ENCODE measurements at places on chromosomes 11 and 22.

- peak; percentile 51 for DNase-seq
- H3K27ac ChIP-seq: no peak overlapping the region
- no peaks in the 10 kb centered on the region for H3K36me3 ChIP-seq
- peaks cover 4% of the 10 kb centered on the region for H3K4me1 ChIP-seq
- H3K4me3 ChIP-seq: no peak overlapping the region
- peaks cover 42% of the 10 kb centered on the region for H3K27me3 ChIP-seq
Observed at GRCh38 chr11:69704508-69705253, 859 bp upstream of the FGF19 start.

GRCh38 chr11:130131961-130132850, 27.4 kb upstream of the ST14 start:
- peaks cover 52% of the 10 kb centered on the region for H3K36me3 ChIP-seq
- H3K4me3 ChIP-seq: no peak overlapping the region
- no peaks in the 10 kb centered on the region for H3K27me3 ChIP-seq
- H3K27ac ChIP-seq: no peak overlapping the region

DNA sequence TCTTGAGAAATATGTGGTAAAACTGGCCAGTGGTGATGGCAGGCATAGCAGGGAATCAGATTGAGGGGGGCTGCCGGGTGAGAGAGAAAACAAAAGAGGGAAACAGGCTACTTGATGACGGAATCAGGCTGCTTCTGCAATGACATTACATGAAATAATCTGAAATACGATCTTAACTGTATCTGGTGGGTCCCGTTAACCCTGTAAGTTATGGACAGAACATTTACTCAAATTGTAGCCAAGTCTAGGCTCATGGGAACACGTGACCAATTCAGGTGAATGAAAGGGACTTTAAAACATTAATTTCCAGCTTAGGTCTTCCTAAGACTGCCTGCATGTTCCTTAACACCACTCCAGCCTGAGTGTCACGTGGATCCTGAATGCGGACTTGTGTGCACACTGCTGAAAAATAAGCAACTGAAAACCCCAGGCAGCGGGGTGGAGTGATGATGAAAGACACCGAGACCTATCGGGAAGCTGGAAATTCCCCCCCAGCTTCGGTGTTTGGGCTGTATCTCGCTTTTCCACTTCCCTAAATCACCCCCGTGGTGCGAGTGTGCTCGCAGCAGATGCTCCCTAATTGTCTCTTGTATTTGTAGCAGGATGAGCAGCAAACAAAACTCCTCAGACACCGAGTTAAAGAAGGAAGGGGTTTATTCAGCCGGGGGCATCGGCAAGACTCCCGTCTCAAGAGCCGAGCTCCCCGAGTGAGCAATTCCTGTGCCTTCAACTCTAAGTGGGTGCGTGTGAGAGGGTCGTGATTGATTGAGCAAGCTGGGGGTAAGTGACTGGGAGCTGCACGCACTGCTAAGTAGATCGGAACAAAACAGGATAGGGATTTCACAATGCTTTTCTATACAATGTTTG, 145.0 kb upstream of the GRK3 start:
- no peak overlapping the region for H3K4me3 ChIP-seq
- peak; percentile 72 for DNase-seq
- no peak overlapping the region for H3K27ac ChIP-seq
- no peaks in the 10 kb centered on the region for H3K36me3 ChIP-seq
- peaks cover 16% of the 10 kb centered on the region for H3K4me1 ChIP-seq

GRCh38 chr11:77799338-77799737, 21.2 kb downstream of the RSF1 start:
- H3K27me3 ChIP-seq: no peaks in the 10 kb centered on the region
- DNase-seq: no peak
- no peaks in the 10 kb centered on the region for H3K36me3 ChIP-seq
- no peak overlapping the region for H3K4me3 ChIP-seq

- H3K36me3 ChIP-seq: no peaks in the 10 kb centered on the region
- no peaks in the 10 kb centered on the region for H3K4me1 ChIP-seq
- DNase-seq: no peak
- peaks cover 2% of the 10 kb centered on the region for H3K27me3 ChIP-seq
Observed at GRCh38 chr22:49295851-49296560, 531.7 kb downstream of the BRD1 start.

GRCh38 chr22:50244420-50245213, at the start of gene TUBGCP6:
Gene TUBGCP6 (minus strand): TSS chr22:50245023. CDS start chr22:50244459, 564 bp downstream.
- peak within 1 kb of the TSS; percentile 71 for H3K4me3 ChIP-seq
- DNase-seq: peak; percentile 96

DNA sequence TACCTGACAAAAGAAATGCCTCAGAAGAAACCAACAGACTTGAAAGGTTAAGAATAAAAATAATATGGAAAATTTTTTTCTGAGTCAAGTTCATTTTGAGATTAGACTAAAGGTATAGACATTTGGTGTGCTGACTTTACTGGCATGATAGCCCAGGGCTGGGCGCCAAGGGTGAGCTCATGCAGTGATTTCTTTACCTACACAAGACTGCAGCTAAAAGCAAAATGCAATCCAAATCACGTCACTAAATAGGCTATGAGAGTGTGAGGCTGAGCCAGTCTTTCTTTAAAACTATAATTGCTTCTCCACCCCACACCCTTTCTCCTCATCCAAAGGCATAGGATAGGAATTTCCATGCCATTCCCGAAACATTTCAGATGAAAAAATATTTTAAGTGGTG, 196.5 kb downstream of the FAM76B start:
- H3K4me3 ChIP-seq: no peak overlapping the region
- H3K27me3 ChIP-seq: no peaks in the 10 kb centered on the region
- no peaks in the 10 kb centered on the region for H3K36me3 ChIP-seq
- DNase-seq: peak; percentile 59
- no peak overlapping the region for H3K27ac ChIP-seq
- peaks cover 12% of the 10 kb centered on the region for H3K4me1 ChIP-seq

DNA sequence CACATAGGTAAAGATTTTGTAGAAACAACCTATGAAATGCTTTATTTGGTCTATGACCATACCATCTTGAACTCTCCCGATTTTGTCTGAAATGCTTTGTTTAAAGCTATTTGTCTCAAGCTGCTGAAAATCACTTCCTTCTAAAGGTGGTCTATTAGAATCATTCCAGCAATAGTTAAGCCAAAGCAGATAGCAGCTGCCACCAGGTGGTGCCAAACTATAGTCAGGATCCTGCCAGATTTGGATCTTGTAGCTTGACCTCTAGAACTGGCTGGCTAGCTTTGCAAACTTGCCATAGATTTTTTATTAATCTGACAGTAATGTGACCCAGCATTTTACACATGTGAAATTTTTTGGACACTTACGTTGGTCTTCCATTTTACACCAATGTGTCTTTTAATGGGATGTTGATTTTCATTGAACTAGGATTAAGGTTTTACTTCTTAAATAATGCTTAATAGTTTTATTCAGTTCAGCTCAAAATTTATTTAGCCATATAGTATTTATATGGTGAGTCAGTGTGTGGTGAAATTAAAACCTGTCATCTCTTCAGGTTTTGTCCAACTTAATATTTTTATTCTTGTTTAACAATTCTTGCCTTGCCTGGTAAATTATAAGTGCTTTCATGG, 19.7 kb downstream of the CTR9 start:
- no peaks in the 10 kb centered on the region for H3K4me1 ChIP-seq
- peak; percentile 65 for DNase-seq
- H3K4me3 ChIP-seq: no peak overlapping the region
- no peak overlapping the region for H3K27ac ChIP-seq
- peaks cover 31% of the 10 kb centered on the region for H3K36me3 ChIP-seq
- no peaks in the 10 kb centered on the region for H3K27me3 ChIP-seq

DNA sequence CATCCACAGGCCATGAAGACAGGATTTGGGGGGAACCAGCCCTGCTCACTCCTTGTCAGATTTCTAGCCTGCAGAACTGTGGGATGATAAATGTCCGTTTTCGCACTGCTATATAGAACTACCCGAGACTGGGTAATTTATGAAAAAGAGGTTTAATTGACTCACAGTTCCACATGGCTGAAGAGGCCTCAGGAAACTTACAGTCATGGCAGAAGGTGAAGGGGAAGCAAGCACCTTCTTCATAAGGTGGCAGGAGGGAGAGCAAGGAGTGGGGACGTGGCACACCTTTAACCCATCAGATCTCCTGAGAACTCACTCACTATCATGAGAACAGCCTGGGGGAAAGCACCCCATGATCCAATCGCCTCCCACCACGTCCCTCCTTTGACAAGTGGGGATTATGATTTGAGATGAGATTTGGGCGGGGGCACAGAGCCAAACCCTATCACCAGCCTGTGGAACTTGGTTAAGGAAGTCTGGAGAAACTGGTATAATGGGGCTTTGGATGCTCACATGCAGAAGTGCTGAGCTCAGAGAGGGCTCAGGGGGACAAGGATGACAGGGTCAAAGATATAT, 50.7 kb downstream of the MYEOV start:
- no peak overlapping the region for H3K4me3 ChIP-seq
- H3K36me3 ChIP-seq: no peaks in the 10 kb centered on the region
- H3K4me1 ChIP-seq: no peaks in the 10 kb centered on the region
- DNase-seq: peak; percentile 4
- no peaks in the 10 kb centered on the region for H3K27me3 ChIP-seq
- H3K27ac ChIP-seq: no peak overlapping the region

DNA sequence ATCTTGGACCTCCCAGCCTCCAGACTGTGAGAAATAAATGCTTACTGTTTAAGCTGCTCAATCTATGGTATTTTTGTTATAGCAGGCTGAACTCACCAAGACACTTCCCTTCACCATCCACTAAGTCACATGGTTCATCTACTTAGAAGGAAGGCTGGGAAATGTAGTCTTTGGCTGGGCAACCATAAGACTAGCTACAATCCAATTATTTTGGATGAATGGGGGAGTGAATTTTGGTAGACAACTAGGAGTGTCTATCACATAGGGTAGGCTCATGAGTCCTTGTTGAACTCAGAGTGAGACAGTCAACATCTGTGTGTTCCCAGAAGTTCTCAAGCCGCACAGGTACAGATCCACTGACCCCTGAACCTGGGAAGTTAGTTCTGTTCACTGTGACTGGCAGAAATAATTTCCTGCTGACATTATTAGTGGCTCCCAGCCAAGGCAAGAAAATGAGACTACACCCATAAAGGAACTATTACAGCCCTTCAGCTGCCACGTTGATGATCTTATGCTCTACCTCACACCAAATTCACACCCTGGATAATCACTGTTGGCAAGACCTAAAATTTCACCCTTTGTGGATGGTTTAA, 3.1 kb upstream of the SLC35C1 start:
- no peak for DNase-seq
- no peaks in the 10 kb centered on the region for H3K36me3 ChIP-seq
- no peak overlapping the region for H3K4me3 ChIP-seq
- no peak overlapping the region for H3K27ac ChIP-seq

DNA sequence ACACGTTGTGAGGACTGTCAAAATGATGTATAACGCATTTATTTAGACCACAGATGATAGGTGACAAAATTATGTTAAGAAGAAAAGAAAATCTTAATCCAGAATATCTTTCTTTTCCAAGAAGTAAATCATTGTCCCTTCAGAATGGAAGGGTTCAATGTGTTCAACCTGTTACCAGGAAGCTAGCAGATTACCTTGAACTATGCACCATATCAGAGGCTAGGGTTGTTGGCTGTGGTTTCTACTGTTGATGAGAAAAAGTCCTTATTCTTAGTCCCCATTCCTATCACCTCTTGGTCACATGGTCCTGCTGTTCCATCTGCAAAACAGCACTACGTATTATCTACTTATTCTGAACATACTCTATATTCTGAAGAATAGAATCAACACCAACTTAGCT, 339.5 kb upstream of the CADM1 start:
- no peaks in the 10 kb centered on the region for H3K4me1 ChIP-seq
- H3K4me3 ChIP-seq: no peak overlapping the region
- DNase-seq: no peak
- no peak overlapping the region for H3K27ac ChIP-seq
- H3K36me3 ChIP-seq: no peaks in the 10 kb centered on the region

- H3K27me3 ChIP-seq: no peaks in the 10 kb centered on the region
- peaks cover 14% of the 10 kb centered on the region for H3K4me1 ChIP-seq
Observed at GRCh38 chr22:45308957-45309421, 745 bp upstream of the FAM118A start.

GRCh38 chr11:103582351-103582909, 454.0 kb upstream of the DDI1 start:
- no peaks in the 10 kb centered on the region for H3K36me3 ChIP-seq
- H3K4me1 ChIP-seq: no peaks in the 10 kb centered on the region
- no peak overlapping the region for H3K4me3 ChIP-seq
- no peak for DNase-seq
- no peaks in the 10 kb centered on the region for H3K27me3 ChIP-seq

DNA sequence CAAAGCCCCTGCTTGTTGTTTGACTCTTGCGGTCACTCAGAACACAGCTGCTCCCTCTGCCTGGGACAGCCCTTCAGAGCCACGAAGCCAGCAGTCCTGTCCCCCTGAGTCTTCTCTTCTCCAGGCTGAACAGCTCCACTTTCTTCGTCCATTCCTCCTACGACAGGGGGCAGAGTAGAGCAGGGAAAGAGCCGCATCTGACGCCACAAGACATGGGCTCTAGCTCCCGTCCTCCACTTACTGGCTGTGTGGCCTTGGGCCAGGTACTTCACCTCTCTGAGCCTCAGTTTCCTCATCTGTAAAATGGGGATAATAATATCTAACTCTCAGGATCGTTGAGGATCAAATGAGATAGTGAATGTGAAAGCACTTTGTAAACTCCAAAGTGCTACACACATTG, 29.9 kb downstream of the CHRDL2 start:
- no peaks in the 10 kb centered on the region for H3K36me3 ChIP-seq
- no peak for DNase-seq
- no peaks in the 10 kb centered on the region for H3K4me1 ChIP-seq
- H3K4me3 ChIP-seq: no peak overlapping the region
- H3K27me3 ChIP-seq: no peaks in the 10 kb centered on the region

DNA sequence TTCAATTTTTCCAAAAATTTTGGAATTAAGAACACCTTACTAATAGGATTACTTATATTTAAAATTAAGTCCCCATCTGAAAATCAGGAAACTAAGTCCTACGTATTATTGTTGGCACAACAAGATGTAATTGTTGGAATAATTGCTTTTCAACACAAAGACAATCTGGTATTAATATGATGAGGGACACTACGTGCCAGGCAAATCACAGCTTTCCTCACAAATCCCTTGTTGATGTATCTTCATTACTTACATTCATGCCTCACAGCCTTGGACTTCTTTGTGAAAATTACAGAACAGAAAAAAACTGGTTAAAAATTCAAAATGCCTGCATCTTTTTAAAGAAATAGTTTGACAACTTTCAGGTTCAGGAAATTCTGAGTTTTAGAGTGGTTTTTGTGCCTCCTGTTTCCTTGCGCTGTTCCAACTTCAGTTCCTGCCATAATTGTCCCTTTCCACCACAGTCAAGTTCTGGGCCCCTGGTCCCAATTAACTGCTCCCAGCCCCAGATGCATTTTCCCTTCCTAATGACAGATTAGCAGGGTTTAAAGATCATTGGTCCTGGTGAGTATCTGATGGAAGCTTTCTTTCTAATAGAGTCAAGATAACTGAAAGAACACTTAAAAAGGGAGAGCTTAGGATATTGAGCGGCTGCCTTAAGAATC, 23.3 kb upstream of the CCDC34 start:
- no peak for DNase-seq
- no peak overlapping the region for H3K4me3 ChIP-seq
- peaks cover 2% of the 10 kb centered on the region for H3K4me1 ChIP-seq
- H3K36me3 ChIP-seq: no peaks in the 10 kb centered on the region

GRCh38 chr11:31690516-31690915, 120.6 kb downstream of the PAX6 start:
- H3K4me3 ChIP-seq: no peak overlapping the region
- H3K4me1 ChIP-seq: no peaks in the 10 kb centered on the region
- no peaks in the 10 kb centered on the region for H3K36me3 ChIP-seq
- H3K27me3 ChIP-seq: no peaks in the 10 kb centered on the region
- no peak overlapping the region for H3K27ac ChIP-seq

All from lung (tissue), 17 donors.